Smooth muscle cell of the pulmonary artery (primary cell): ENCODE measurements at places on chromosomes 16 and 17. TPM values are rescaled to one million over a fixed set of nuclear protein-coding genes. Genes with fewer than 3 reads are reported as not detected.

ABR gene
- 70.0 and 121 TPM in 2 replicates for total RNA-seq

OTOP2 gene
- total RNA-seq = not detected in 2 replicates

RNF222 gene
- total RNA-seq = not detected in 2 replicates

TNFRSF17 gene
- total RNA-seq = 0.10 TPM in 1 of 2 replicates, not detected in the other

CES5A gene
- not detected in 2 replicates for total RNA-seq

NOD2 gene
- 0.17 and 0.26 TPM in 2 replicates for total RNA-seq

ZNF286A gene
- total RNA-seq = 25.3 and 37.9 TPM in 2 replicates

ADAD2 gene
- total RNA-seq = not detected in 2 replicates

NKD1 gene
- 0.17 and 0.65 TPM in 2 replicates for total RNA-seq

CDH1 gene
- total RNA-seq = 0.13 and 0.52 TPM in 2 replicates

CNGB1 gene
- not detected in 2 replicates for total RNA-seq

YBX2 gene
- total RNA-seq = 0.07 TPM in 1 of 2 replicates, not detected in the other

VTN gene
- total RNA-seq = 1.7 and 3.4 TPM in 2 replicates
